ENCODE measurements at places on chromosomes 1 and 21.

- peak; percentile 34 for DNase-seq
Measured at GRCh38 chr1:224433701-224434672, 610 bp downstream of the WDR26 start.

- no peak for DNase-seq
Measured at GRCh38 chr1:164671966-164672571, 113.1 kb downstream of the PBX1 start.

DNA sequence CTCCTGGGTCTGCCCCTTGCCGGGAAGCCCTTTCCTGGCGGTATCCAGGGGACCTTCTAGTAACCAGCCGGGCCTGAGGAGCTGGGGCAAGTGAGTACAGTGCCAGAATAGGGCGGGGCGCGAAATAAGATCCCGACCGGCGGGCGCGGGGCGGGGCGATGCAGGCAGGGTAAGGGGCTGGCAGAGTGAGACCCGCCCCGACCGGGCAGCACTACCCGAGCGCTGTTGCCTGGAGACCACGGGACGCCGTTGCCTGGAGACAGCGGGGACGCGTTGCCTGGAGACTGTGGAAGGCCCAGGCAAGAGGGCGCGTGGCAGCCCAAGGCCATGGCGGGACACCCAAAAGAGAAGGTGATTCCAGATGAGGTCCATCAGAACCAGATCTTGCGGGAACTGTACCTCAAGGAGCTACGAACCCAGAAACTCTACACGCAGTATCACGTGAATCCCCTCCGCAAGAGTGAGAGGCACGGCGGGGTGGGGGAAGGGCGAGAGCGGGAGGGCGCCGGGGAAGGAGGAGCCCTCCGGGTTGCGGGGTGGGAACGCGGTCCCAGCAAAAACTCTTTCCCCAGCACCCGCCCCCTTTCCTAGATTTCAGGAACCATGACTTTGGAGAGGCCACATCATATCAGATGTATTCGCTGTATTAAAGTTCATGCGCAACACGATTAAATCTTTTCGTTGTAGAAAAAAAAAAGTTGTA is 24.3 kb downstream of the EBNA1BP2 start:
- DNase-seq, result peak; percentile 78

- no peak for DNase-seq
Measured at GRCh38 chr1:223842784-223843183, 3.0 kb downstream of the TP53BP2 start.

GRCh38 chr1:226560243-226560642 is 11.7 kb downstream of the STUM start:
- no peak for DNase-seq

- DNase-seq, result no peak
Measured at GRCh38 chr1:47485817-47486216, 48.0 kb downstream of the FOXD2 start.

All from ACHN (cell line).